ENCODE measurements at places on chromosomes 4 and X. TPM values are rescaled to one million over a fixed set of nuclear protein-coding genes. Genes with fewer than 3 reads are reported as not detected.
A peak's percentile ranks its signal among the peaks of the same experiment; 100 is the strongest.

- H3K4me3 ChIP-seq, result no peak overlapping the region
- H3K27me3 ChIP-seq, result no peaks in the 10 kb centered on the region
- DNase-seq, result no peak
- no peaks in the 10 kb centered on the region for H3K4me1 ChIP-seq
- no peak overlapping the region for H3K27ac ChIP-seq
Measured at GRCh38 chr4:148542922-148543623, 100.9 kb upstream of the NR3C2 start.

DNA sequence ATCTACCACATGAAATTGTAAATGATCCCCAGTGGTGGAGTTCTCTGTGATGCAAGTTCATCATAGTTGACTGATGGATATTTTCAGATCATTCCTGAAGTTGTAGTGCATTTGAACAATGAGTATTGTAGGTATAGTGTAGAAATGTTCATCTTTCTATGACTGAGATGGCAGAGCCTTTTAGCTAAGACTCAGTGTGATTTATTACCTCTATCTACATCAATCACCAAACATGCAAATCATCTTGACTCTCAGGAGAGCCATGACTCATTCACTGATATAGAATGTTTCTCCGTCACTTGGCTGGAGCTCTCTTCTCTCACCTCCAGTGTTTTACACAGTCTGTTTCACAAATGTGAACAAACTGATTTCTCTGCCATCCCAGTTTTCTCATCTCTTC is 392.6 kb downstream of the IL1RAPL1 start:
- H3K36me3 ChIP-seq, result no peaks in the 10 kb centered on the region
- no peaks in the 10 kb centered on the region for H3K4me1 ChIP-seq
- H3K4me3 ChIP-seq, result no peak overlapping the region
- no peak for DNase-seq

- H3K27me3 ChIP-seq, result peaks cover under 1% of the 10 kb centered on the region
- peak; percentile 30 for DNase-seq
- H3K4me1 ChIP-seq, result no peaks in the 10 kb centered on the region
- H3K4me3 ChIP-seq, result no peak overlapping the region
Measured at GRCh38 chrX:14095702-14096101, 66.0 kb upstream of the GEMIN8 start.

Gene EVC2
- polyA plus RNA-seq, result 1.8 TPM

GRCh38 chr4:173585876-173586572 is 56.0 kb upstream of the HAND2 start:
- no peaks in the 10 kb centered on the region for H3K27me3 ChIP-seq
- H3K4me3 ChIP-seq, result no peak overlapping the region
- no peaks in the 10 kb centered on the region for H3K36me3 ChIP-seq
- no peak for DNase-seq
- no peak overlapping the region for H3K27ac ChIP-seq
- no peaks in the 10 kb centered on the region for H3K4me1 ChIP-seq

Gene CYBB
- polyA plus RNA-seq, result 1.1 TPM

DNA sequence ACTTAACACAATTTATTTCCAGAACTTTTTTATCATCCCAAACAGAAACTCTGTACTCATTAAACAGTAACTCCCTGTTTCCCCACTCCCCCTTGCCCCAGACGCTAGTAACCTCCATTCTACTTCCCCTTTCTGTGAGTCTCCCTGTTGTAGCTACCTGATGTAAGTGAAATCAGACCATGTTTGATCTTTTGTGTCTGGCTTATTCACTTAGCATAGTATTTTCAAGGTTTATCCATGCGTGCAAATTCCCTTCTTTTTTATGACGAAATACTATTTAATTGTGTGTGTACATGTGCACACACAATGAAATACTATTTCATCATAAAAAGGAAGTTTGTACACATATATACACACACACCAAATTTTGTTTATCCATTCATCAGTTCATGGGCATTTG is 5.2 kb downstream of the PKD2 start:
- DNase-seq, result no peak
- no peak overlapping the region for H3K4me3 ChIP-seq
- no peak overlapping the region for H3K27ac ChIP-seq
- no peaks in the 10 kb centered on the region for H3K36me3 ChIP-seq
- no peaks in the 10 kb centered on the region for H3K27me3 ChIP-seq

Gene MAGEB1
- polyA plus RNA-seq, result not detected

DNA sequence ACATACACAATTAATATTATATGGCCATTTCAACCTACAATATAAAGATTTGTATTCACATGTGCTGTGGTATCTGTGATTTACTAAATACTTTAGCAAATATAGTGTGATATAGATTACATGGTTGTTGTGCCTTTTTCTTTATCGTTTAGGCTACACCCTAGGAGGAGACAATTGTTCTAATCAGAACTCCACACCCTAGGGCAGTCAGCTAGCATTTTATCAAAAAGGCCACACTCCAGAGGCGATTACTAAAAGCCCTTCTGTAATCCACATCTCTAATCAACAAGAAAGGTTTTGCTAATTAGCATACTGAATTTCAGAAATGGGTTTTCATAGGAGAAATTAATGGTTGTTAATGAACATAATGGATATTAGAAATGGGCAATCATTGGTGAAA is 319.5 kb upstream of the NOCT start:
- DNase-seq, result no peak
- no peaks in the 10 kb centered on the region for H3K4me1 ChIP-seq
- H3K27me3 ChIP-seq, result no peaks in the 10 kb centered on the region
- H3K4me3 ChIP-seq, result no peak overlapping the region
- H3K36me3 ChIP-seq, result no peaks in the 10 kb centered on the region
- no peak overlapping the region for H3K27ac ChIP-seq

- DNase-seq, result no peak
- H3K36me3 ChIP-seq, result no peaks in the 10 kb centered on the region
- H3K4me3 ChIP-seq, result no peak overlapping the region
- H3K4me1 ChIP-seq, result no peaks in the 10 kb centered on the region
- no peak overlapping the region for H3K27ac ChIP-seq
Measured at GRCh38 chr4:7661846-7662506, 227.2 kb upstream of the PSAPL1 start.

DNA sequence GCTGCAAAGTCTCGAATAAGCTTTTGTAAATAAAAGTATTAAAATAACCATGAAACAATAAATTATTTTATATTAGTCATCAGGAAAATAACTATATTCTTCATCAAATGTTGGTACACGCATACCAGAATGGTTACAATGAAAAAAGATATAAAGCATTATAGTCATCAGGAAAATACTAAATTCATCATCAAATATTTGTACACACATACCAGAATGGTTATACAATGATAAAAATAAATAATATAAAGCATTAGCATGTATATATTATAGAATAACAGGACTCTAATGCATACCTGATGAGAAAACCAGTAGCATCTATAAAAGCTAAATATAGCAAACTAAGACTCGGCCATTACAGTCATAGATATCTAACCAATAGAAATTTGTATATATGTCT is 202.9 kb downstream of the TRAM1L1 start:
- no peaks in the 10 kb centered on the region for H3K27me3 ChIP-seq
- DNase-seq, result no peak
- no peak overlapping the region for H3K4me3 ChIP-seq
- no peaks in the 10 kb centered on the region for H3K36me3 ChIP-seq
- H3K4me1 ChIP-seq, result no peaks in the 10 kb centered on the region

- H3K36me3 ChIP-seq, result no peaks in the 10 kb centered on the region
- no peak for DNase-seq
- H3K27me3 ChIP-seq, result no peaks in the 10 kb centered on the region
- no peak overlapping the region for H3K27ac ChIP-seq
Measured at GRCh38 chrX:31893525-31893924, 821.7 kb upstream of the FTHL17 start.

- DNase-seq, result no peak
- H3K4me3 ChIP-seq, result no peak overlapping the region
- H3K36me3 ChIP-seq, result no peaks in the 10 kb centered on the region
- no peaks in the 10 kb centered on the region for H3K4me1 ChIP-seq
- no peaks in the 10 kb centered on the region for H3K27me3 ChIP-seq
- no peak overlapping the region for H3K27ac ChIP-seq
Measured at GRCh38 chr4:42104521-42104920, 47.9 kb downstream of the BEND4 start.

Gene CYSLTR1
- polyA plus RNA-seq, result 0.34 TPM

Gene SUPT20HL2
- not detected for polyA plus RNA-seq

DNA sequence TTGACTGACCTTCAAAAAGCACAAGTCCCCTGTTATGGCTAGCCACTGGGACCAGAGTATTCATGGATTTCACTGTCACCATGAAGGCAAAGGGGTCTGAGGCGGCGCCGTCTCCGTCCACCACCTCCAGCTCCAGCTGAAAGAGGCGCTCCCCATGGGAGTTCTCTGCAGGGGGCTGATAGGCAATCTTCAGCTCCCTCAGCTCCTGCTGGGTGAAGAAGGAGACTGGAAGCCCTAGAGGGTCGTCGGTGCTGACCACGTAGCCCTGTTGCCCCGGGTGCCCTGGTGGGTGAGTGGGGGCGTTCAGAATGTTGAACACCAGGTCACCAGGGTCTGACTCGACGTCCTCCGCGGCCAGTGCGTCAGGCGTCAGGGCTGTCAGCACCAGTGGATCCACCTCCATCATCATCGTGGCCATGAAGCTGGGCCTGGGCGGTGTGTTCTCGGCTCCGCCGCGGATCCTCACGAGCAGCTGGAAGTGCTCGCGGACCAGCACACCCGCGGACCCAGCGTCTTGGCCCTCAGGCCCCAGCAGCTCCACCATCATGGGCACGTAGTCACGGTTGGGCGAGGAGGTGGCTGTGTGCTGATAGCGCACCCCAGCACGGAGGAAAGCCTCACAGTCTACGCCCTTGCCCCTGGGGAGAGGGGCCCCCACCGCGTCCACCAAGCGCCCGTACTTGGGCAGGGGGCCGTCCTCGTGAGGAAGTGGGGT is 987 bp downstream of the FREM3 start:
- DNase-seq, result no peak
- H3K4me1 ChIP-seq, result no peaks in the 10 kb centered on the region
- no peaks in the 10 kb centered on the region for H3K27me3 ChIP-seq
- no peak overlapping the region for H3K27ac ChIP-seq
- H3K36me3 ChIP-seq, result no peaks in the 10 kb centered on the region

Gene MAGEB2
- not detected for polyA plus RNA-seq

- H3K27me3 ChIP-seq, result no peaks in the 10 kb centered on the region
- no peaks in the 10 kb centered on the region for H3K4me1 ChIP-seq
- H3K4me3 ChIP-seq, result no peak overlapping the region
- DNase-seq, result no peak
- H3K27ac ChIP-seq, result no peak overlapping the region
Measured at GRCh38 chrX:9867753-9868152, 81.5 kb downstream of the SHROOM2 start.

- no peaks in the 10 kb centered on the region for H3K36me3 ChIP-seq
- H3K27ac ChIP-seq, result no peak overlapping the region
- DNase-seq, result no peak
Measured at GRCh38 chrX:35351795-35352483, 409.3 kb downstream of the FAM47B start.

GRCh38 chr4:153296040-153296823 is 48.3 kb upstream of the MND1 start:
- no peaks in the 10 kb centered on the region for H3K4me1 ChIP-seq

- no peak overlapping the region for H3K4me3 ChIP-seq
- H3K36me3 ChIP-seq, result no peaks in the 10 kb centered on the region
- H3K27ac ChIP-seq, result no peak overlapping the region
- DNase-seq, result no peak
- no peaks in the 10 kb centered on the region for H3K4me1 ChIP-seq
Measured at GRCh38 chr4:93433840-93434239, 394.7 kb upstream of the ATOH1 start.

Gene PPP2R2C
- polyA plus RNA-seq, result 0.42 TPM

GRCh38 chr4:102780476-102781144 is 19.8 kb upstream of the MANBA start:
- DNase-seq, result no peak
- H3K4me1 ChIP-seq, result no peaks in the 10 kb centered on the region
- no peak overlapping the region for H3K4me3 ChIP-seq

Gene PGAM4
- polyA plus RNA-seq, result not detected

Gene PTTG2
- polyA plus RNA-seq, result 0.38 TPM

DNA sequence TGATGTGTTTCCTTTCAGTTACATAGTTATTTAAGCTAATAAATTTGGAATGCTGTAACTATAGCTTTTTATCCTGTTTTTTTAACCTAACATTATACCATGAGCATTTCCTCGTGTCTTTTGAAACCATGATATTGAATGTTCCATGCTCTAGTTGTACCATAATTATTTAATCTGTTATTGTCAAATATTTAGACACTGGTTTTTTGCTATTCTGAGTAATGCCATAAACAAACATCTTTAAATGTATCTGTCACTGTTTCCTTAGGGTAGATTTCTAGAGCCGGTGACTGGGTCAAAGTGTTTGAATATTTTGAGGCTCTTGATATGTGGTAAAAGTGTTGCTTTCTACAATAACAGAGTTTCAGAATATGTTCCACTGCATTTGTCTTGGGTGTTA is 5.4 kb downstream of the IGBP1 start:
- H3K4me3 ChIP-seq, result no peak overlapping the region
- peaks cover 8% of the 10 kb centered on the region for H3K4me1 ChIP-seq
- no peak overlapping the region for H3K27ac ChIP-seq
- no peaks in the 10 kb centered on the region for H3K36me3 ChIP-seq

GRCh38 chr4:15378493-15378892 is 49.3 kb upstream of the C1QTNF7 start:
- H3K4me3 ChIP-seq, result no peak overlapping the region
- H3K27ac ChIP-seq, result no peak overlapping the region
- H3K36me3 ChIP-seq, result no peaks in the 10 kb centered on the region
- no peak for DNase-seq
- H3K4me1 ChIP-seq, result no peaks in the 10 kb centered on the region
- no peaks in the 10 kb centered on the region for H3K27me3 ChIP-seq

GRCh38 chrX:55867181-55867651 is 149.7 kb downstream of the RRAGB start:
- no peaks in the 10 kb centered on the region for H3K36me3 ChIP-seq
- H3K27me3 ChIP-seq, result peaks cover 11% of the 10 kb centered on the region
- DNase-seq, result no peak
- no peaks in the 10 kb centered on the region for H3K4me1 ChIP-seq
- H3K4me3 ChIP-seq, result no peak overlapping the region

DNA sequence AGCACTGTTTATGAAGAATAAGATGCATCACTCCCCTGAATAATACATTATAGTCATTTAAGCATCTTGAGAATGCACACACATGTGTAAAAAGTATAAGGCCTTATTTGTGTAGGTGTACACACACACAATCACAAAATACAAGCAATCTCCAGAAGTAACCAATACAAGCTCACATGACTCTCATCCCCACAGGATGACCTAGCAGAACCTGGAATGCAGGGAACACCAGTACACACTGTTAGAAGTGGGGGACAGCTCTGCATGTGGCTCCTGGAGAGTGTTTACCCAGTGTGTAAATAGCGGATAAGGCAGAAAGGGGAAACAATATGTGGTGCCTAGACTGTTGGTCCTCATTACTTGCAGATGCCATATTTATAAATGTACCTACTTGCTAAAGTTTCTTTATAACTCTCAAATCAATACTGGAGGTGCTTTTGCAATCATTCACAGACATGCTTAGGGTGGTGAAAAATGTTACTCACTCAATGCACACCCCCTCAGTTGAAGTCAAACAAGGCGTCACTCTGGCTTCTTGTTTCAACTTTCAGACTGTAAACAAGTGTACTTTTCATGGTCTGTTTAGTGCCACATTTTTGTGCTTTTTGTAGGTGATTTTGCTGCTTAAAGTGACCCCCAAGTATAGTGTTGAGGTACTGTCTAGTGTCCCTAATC is 73.1 kb downstream of the MAGEB17 start:
- no peak overlapping the region for H3K4me3 ChIP-seq
- H3K36me3 ChIP-seq, result no peaks in the 10 kb centered on the region
- H3K27me3 ChIP-seq, result no peaks in the 10 kb centered on the region
- no peak for DNase-seq
- no peaks in the 10 kb centered on the region for H3K4me1 ChIP-seq
